Heart right ventricle (tissue), 16 donors: ENCODE measurements at places on chromosomes 7 and 10. TPM values are rescaled to one million over a fixed set of nuclear protein-coding genes. Genes with fewer than 3 reads are reported as not detected.

The CDH23 gene
- 5.4 TPM for total RNA-seq

GRCh38 chr10:89954061-89954460 is 252.7 kb downstream of the KIF20B start:
- no peak overlapping the region for H3K4me3 ChIP-seq
- H3K27ac ChIP-seq, result no peak overlapping the region
- no peaks in the 10 kb centered on the region for H3K4me1 ChIP-seq
- no peaks in the 10 kb centered on the region for H3K27me3 ChIP-seq
- DNase-seq, result no peak

The PRR15 gene
- not detected for total RNA-seq

DNA sequence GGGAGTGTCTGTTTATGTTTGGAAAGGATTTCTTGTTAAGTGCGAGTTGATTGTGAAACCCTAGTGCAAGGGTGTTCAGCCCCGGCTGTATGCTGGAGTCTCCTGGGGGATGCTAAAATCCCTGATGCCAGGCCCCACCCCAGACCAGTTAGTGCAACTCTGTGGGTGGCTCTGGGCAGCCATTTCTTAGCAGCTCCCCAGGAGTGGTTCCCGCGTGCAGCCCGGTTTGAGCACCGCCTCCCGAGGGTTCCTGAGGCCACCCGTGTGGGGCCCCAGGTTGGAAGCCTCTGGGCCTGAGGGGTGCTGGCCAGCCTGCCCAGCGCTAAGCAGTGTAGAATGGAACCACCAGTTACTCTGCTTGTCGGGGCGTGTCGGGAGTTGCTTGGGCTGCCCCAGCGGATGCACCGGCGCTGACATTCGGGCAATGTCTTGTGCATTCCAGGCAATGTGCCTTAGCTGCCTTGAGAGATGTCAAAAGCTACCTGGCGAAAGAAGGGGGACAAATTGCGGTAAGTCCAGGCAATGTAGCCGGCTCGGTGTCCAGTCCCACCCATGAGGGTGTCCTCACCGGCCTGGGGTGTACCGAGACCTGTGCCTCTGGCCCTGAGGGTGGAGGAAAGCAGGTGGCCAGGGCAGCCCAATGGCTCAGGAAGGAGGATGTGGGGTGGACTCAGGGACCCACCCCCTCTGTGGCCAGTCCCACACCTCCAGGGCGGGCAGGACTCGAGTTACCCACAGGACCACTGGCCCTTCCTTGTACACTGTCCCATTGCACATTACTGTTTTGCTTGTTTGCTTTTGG is 13.2 kb downstream of the PFKFB3 start:
- no peaks in the 10 kb centered on the region for H3K27me3 ChIP-seq
- H3K27ac ChIP-seq, result no peak overlapping the region
- no peak overlapping the region for H3K4me3 ChIP-seq
- peaks cover 16% of the 10 kb centered on the region for H3K4me1 ChIP-seq
- H3K36me3 ChIP-seq, result peaks cover 38% of the 10 kb centered on the region

The PNLIPRP2 gene
- not detected for total RNA-seq

The ZNF727 gene
- 5.1 TPM for total RNA-seq
